ENCODE measurements at places on chromosomes 16 and 17.

- DNase-seq, result no peak
These were observed 10.9 kb downstream of the ZACN start for GRCh38 chr17:76089680-76090516.

DNA sequence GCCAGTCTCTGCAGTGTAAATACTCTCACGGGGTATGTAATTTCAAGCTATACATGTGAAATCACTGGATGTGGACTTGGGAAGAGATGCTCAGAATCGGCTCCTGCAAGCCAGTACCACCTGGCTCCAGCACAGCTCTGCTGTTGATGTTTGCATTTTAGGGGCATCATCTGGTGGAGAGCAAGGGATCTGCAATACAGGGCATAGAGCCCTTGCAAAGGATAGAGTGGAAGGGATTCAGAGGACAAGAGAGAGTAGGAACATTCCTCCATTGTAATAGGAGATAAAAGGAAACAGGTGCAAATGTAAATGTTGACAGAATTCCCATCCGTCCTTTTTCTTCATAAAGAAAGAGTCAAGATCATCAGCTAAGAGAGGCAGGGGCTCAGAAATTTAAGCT is 184.1 kb downstream of the PMP22 start:
- no peak for DNase-seq

GRCh38 chr17:46772475-46773220 is 45.8 kb downstream of the WNT3 start:
- no peak for DNase-seq

- DNase-seq, result no peak
These were observed 460 bp downstream of the ELOB start for GRCh38 chr16:2776500-2777139.

DNA sequence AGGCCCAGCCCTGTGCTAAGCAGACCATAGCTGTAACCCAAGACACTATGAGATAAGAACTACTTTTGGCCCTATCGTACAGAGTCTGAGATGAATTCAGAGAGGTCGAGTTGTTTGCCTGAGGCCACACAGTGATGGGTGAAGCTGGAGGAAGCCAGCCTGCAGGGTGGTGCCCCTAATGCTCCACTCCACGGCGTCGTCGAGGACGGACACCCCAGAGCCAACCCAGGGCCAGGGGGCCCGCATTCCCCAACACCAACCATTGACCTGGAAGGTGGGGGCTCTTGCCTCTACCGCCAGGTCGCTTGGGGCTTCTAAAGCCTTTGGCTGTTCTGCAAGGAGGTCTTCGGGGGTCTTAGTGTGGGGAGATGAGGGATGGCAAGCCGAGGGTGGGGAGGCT is 84.1 kb downstream of the IRF8 start:
- DNase-seq, result no peak

DNA sequence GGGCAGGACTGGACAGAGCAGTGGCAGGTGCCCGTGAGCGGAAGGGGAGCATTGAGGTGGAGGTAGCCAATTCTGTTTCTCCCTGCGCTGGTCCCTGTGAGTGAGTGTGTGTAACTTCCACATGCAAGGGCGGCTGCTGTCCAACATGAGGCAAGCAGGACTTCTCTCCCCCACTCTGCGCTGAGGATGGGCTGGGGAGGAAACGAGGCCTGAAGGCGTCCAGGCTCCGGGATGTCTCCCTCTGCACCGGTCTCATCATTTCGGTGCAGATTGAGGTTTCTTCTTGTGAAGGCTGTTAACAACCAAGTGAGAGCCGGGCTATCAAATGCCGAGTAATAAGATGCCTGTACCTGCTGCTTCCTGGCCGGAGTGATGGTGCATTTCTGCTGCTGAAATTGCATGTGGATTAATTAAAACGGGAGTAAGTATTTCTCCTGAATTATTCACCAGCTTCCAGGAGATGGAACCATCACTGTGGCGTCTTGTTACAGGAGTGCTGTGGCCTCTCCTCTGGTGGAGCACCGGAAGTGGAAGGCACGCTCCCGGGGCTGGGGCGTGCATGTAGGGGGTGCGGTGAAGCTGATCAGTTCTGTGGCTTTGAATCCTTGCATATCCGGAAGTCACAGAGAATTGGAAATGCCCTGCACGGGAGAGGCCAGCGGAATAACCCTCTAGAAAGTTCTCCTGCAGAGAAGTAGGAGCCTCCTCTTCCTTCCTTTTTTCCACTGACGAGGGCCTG is 41.7 kb upstream of the MGAT5B start:
- no peak for DNase-seq

- no peak for DNase-seq
These were observed 32.0 kb upstream of the PLLP start for GRCh38 chr16:57316390-57317017.

GRCh38 chr16:23081675-23082119 is 67.6 kb downstream of the USP31 start:
- no peak for DNase-seq

- DNase-seq, result no peak
These were observed 127.3 kb downstream of the CDRT15L2 start for GRCh38 chr17:20706751-20707373.

DNA sequence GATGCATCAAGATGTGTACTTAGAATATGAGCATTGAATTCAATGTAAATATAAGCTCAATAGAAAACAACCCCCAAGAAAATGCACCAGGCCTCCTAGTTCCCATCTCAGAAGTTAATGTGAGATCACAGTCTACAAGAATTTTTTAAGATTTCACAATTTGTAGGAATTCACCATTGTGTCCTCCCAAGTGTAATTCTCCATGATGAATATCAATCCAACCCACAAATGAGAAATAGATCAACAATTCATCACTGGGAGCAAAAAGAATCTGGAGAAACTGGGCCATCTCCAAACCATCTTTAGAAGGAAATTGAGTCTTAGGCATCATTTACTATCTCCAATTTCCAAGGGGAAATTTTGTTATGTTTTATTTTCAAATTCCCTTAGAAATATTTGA is 310.5 kb upstream of the GOT2 start:
- no peak for DNase-seq

GRCh38 chr16:81744385-81744784 is 34.7 kb upstream of the PLCG2 start:
- DNase-seq, result no peak

- DNase-seq, result no peak
These were observed 13.1 kb upstream of the C16orf87 start for GRCh38 chr16:46843898-46844642.

GRCh38 chr17:37478187-37478586 is 11.5 kb upstream of the DUSP14 start:
- DNase-seq, result no peak

DNA sequence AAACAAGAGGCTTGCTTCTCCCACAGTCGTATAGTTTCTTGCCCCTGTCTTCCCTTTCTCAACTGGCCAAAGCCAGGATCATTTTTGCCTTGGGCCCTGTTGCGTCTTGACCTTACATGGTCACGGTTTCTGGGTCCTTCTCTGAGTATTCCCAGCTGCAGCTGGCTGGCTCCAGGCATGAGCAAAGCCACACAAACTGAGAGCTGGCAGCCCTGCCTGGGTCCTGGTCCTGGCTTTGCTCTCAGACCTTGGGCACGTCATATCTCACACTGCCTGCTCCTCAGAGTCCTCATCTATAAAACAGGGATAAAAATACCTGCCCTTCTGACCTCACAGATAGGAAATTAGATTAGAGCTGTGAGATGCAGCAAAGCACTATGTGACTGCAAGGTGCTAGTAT is 277.6 kb downstream of the CBLN1 start:
- DNase-seq, result no peak

GRCh38 chr17:14015271-14015670 is 54.0 kb upstream of the COX10 start:
- DNase-seq, result no peak

GRCh38 chr17:16439303-16439791 is 24.0 kb downstream of the TRPV2 start:
- DNase-seq, result no peak

DNA sequence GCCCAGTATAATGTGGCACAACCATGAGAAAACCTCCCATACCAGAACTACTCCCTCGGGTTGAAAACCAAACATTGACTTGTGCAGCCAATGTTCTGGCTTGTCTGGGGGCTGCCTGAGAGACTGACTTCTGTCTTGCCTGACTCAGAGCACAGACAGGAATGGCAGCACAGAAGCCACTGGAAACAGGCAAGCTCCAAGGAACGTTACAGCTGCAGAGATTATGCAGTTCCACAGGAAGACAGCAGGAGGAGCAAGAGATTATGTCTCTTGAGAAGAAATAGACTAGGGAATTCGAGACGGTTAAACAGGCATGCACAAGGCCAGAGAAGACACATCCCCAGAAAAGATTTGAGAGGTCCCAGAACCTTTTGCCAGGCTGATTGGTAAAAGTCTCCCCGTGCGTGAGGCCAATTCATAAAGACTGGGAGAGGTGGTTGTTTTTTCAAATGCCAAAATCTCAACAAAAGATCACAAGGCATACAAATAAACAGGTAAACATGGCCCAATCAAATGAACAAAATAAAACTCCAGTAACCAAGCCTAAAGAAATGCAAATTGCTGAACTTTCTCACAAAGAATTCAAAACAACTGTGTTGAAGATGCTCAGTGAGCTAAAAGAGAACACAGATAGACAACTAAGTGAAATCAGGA is 90.6 kb upstream of the CDH5 start:
- DNase-seq, result no peak

- DNase-seq, result no peak
These were observed 12.8 kb downstream of the CRYM start for GRCh38 chr16:21265104-21265837.

DNA sequence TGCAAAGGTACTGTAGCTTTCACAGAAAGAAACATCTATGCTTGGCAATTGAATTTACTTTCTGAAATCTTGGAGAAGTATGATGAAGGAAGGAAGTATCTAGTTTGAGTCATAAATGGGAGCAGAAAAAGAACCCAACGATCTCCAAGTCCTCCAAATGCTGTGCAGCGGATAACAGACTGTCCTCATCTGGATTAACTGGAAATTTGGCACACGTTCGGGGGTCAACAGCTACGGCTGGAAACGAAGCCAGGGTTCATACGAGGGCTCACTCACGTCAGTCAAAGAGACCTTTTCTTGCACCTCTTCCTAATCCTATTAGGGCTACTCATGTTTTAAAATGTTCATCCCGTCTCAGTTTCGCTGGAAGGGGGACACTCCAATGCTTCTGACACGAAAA is 152.0 kb downstream of the ZFHX3 start:
- no peak for DNase-seq

DNA sequence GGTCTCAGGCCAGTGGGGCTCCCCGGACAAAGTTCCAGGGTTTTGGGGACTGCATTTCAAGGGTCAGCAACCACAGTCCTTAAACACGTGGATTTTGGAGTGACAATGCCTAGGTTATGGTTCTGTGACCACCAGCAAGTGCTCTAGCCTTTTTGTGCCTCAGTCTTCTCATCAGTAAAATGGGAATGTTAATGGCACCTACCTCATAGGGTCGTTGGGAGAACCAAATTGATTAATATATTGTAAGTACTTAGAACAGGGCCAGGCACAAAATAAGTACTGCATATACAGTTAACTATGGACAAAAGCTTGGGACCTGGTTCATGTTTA is 13.8 kb downstream of the IL4R start:
- DNase-seq, result no peak

DNA sequence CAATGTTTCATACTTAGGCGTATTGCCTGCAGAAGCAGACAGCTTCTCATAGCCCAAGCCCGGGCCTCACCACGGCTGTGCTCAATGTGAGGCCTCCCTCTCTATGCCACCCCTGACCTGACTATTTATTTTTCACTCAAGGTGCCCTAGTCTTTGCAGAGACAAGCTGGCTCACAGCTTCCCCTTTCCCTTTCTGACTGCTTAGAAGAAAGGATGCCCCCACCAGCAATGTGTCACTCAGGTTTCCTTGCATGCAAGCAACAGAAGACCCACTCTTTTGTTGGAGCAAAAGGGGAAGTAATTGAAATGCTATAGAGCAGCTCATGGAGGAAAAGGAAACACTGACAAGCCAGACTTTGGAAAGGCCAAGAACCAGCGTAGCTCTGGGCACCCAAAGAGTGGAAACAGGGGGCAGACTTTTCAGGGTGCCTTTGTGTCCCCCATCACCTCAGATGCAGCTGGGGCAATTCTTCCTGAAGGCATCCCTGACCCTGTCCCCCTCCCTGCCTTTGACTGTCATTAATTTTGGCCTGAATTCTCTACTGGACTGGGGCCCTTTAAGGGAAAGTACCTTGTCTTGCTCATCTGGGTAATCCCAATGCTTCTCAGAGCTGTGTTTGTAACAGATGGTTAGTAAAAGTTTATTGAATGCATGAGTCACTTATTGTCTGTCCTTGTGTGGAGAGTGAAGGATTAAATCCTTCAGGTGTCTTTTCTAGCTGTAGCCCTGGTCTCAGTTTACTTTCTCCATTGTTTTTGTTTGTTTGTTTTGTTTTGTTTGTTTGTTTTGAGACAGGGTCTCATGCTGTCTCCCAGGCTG is 17.8 kb downstream of the RGS9 start:
- no peak for DNase-seq

- no peak for DNase-seq
These were observed 11.9 kb upstream of the CCDC182 start for GRCh38 chr17:57756951-57757350.

- DNase-seq, result peak; percentile 36
These were observed 22.8 kb upstream of the PVALEF start for GRCh38 chr17:81142301-81143199.

DNA sequence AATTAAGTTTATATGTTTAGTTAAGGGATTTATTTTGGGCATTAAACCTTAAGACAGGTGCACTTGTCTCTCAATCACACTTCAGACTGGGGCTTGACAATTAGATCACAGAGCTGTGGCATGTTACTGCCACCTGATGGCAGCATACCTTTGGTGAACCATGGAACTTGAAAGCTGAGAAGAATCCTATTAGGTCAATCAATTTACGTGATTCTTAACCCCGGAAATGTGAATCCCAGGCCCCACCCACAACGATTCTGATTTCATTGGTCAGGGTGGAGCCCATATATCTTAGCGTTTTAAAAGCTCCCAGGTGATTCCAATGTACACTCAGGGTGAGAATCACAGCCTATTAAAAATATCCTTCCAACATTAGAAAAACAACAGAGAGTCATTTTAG is 91.0 kb downstream of the GSG1L start:
- DNase-seq, result no peak

DNA sequence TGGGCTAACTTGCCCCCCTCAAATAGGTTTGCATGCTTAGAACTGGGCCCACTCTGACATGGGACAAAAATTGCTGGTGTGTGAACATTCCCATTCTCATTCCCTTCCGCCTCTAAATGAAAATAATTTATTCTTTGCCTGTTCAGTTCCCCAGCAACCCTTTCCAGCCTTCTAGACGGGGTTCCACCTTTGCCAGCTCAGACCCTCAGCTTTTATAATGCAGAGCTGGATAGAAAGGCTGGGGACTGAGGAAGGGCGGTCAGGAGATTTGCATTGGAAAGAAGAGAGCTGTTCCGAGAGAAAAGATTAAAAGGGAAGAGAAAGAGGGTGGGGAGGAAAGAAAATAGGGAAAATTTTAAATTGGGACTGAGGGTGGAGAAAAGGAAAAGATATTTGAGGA is 151.1 kb upstream of the WSCD1 start:
- DNase-seq, result no peak

GRCh38 chr16:77823067-77823466 is 34.7 kb downstream of the VAT1L start:
- no peak for DNase-seq

GRCh38 chr17:1473170-1473569 is 17.1 kb upstream of the CRK start:
- no peak for DNase-seq

- no peak for DNase-seq
These were observed 31.6 kb downstream of the SOX9 start for GRCh38 chr17:72152387-72152929.

Data from activated naive CD4-positive, alpha-beta T cell (primary cell).